Coronary artery (tissue), 2 donors: ENCODE measurements at places on chromosomes 2 and 18.

- DNase-seq = no peak
Measured at GRCh38 chr2:238235331-238235732, 4.5 kb downstream of the HES6 start.

- no peak for DNase-seq
Measured at GRCh38 chr2:184692141-184692734, 93.9 kb downstream of the ZNF804A start.

- no peak for DNase-seq
Measured at GRCh38 chr2:46837112-46837454, 78.5 kb downstream of the MCFD2 start.

- DNase-seq = no peak
Measured at GRCh38 chr2:172655091-172655837, 80.4 kb upstream of the RAPGEF4 start.

DNA sequence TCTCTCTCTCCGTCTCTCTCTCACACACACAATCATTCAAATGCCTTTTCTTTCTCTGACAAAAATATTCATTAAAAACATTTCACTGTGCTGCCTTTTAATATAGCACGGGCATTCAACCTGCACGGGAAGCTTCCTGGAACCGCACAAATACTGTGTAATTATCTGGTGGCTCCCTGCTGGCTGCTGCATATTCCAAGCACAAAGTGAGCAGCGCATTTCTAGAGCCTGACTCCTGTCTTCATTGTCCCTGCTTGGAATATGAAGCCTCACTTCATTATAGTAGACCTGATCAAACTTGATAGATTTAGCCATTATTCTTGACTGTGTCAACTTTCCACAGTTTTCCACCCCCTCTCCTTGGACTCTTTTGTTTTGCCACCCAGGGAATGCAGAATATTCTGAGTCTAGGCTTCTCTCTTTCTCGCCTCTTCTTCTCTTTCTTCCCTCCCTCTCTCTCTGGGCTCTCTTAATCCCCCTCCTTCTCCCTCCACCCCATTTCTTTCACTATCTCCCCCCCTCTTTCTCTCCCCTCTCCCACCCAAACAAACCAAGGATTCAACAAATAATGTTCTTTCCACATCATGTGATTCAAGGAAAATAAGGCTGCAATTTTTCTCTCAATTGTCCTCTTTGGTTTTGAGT is 672.1 kb upstream of the FANCL start:
- DNase-seq = no peak

DNA sequence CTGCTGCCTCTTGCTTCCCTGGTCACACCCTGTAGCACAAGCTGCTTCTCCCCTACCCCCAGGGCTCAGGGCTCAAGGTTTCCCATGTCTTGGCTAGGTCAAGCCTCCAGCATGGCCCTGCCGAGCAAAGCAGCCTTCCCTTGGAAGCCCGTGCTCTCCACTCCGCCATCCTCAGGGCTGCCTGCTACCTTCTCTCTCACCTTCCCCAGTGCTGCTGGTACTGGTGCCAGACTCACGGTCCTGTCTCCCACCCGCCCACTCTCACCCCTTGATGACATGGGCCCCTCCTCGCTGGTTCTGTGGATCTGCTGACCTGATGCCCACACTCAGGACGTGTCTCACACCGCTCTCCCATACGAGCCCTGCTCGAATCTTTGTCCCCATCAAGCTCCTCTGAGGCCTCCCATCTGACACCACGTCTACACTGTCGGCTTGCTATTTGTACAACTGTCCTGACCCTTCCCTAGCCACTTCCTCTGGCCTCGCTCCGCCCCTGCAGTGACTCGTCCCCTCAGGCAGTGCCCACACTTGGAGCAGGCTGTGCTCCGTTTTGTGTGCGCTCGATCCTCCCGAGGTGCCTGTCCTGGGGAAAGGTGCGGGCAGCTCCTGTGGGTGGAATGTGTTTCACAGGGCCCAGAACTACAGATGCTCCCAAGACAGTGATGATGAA is 49.9 kb downstream of the ZAP70 start:
- DNase-seq = no peak

GRCh38 chr18:24818441-24818840 is 358.0 kb downstream of the HRH4 start:
- no peak for DNase-seq

DNA sequence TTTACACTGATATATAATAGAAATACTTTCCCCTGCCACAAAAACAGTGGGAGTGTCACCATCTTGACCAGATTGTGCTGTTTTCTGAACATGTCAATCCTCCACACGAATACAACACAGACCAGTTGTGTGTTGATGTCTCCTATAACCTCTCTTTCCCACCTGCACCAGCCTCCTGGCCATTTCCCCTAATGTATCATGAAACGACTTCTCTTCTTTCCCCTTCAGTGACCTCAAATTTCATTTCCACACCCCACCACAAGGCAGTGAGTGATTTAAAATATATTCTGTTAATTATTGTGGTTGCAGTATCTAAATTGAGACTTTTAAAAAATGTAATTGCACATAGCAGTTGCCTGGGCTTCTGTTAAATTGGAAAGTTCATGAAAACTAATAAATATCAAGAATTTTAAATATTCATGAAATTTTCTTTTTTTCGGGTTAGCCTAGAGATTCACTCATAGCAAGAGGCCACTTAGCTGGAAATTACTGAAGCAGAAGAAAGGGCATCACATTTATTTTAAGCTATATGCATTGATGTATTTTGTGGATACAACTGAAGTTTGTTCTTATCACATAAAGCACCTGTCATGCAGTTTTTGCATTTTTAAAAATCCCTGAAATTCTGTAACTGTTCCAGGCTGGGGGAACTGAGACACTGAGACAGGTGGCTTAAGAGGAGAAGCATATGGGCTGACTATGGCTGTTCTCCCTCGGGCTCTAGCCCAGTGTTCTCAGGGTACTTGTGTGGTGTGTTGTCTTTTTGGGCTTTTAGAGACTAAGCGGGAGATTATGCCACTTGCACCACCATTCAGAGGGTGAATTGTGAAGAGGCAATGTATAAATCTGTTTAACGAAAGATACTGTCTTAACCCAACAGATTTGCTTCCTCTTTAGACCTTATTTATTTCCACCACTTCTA is 15.9 kb downstream of the FAM171B start:
- no peak for DNase-seq

- DNase-seq = no peak
Measured at GRCh38 chr2:186345745-186346144, 140.3 kb upstream of the ZC3H15 start.

- no peak for DNase-seq
Measured at GRCh38 chr18:37680911-37681310, 115.3 kb upstream of the CELF4 start.

- DNase-seq = no peak
Measured at GRCh38 chr2:118763797-118764196, 83.7 kb downstream of the EN1 start.

GRCh38 chr2:137117385-137117784 is 352.0 kb downstream of the THSD7B start:
- no peak for DNase-seq

DNA sequence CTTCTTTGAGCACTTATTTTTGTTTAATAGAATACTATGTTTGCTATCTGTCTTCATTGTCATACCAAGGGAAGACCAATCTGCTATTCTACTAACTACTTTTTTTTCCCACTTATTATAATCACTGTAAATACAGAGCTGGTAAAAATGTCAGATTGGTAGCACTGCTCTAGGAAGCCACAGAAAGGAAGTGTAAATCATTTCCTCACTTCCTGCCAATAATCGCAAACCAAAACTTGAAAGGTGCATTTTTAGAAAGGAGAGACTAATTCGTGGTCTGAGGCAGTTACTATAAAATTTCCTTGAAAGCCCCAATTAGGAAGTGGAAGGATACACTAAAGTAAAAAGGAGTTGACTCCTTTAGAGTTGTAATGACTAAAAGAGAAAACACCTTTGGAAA is 13.9 kb upstream of the THSD7B start:
- no peak for DNase-seq
